ENCODE measurements at places on chromosomes 11 and 22.

DNA sequence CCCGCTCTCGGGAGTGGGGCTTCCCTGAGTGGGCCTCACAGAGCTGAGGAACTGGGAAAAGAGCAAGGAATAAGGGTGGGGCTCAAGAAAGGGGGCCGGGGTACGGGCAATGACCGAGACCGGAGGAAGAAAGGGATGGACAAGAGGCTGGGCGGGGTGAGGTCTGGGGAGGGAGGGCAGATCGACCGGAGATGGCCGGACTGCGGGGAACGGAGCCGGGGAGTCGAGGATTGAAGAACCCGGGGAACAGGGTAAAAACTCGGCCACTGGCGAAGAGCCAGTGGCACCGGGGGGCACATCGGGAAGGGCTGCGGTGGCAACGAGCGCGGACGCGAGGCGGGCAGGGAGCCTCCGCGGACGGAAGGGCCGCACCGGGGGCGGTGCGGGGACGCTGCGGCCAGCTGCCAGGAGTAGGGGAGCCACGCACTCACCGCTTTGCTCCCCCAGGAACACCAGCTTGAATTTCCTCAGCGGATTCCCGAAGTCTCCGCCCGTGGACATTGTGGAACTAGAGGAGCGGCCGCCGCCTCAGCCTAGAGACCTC is 667 bp downstream of the RAB6A start:
- peak; percentile 58 for DNase-seq

- DNase-seq, result no peak
Observed at GRCh38 chr11:57638811-57639320, 10.8 kb downstream of the YPEL4 start.

DNA sequence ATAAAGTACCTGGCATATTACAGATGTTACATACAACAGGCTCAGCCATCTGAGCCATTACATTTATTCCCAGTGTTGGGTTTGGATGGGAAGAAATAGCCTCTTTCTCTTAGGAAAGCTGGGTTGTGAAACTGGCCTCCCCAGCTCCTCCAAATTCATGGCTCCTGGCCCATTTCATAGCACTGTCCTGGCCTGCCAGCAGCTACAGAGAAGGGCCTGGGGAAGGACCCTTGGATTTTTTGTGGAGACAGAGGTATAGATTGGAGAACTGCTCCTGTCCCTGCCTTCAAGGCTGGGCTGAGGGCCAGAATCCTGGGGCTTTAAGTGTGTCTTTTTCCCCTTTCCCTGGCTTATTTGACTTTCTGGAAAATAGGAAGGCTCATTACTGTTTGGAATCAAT is 18.0 kb downstream of the PKNOX2 start:
- no peak for DNase-seq

GRCh38 chr11:20278727-20279126 is 84.8 kb upstream of the HTATIP2 start:
- DNase-seq, result no peak

GRCh38 chr22:24232124-24232523 is 12.8 kb downstream of the GGT5 start:
- DNase-seq, result no peak

- DNase-seq, result no peak
Observed at GRCh38 chr22:23132376-23133091, 9.3 kb downstream of the RSPH14 start.

DNA sequence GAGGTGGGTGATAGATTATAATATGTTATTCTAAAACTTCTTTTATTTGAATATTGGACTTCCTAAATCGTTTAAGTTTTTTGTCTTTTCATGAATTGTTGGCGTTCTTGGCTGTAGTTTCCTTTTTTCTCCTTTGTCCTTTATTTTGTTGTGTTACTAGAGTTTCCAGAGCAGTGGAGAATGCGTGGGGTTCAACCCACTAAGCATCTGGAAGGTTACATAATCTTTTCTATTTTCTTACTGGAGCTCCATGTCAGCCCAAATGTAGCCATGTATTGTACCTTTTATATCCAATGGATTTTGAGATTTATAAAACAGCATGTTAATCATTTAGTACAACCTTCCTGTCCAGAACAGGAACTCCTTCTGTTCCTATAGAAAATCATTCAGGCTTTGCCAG is 63.2 kb downstream of the PPP6R3 start:
- DNase-seq, result no peak

GRCh38 chr11:13303668-13304649 is 26.4 kb downstream of the BMAL1 start:
- DNase-seq, result no peak

- DNase-seq, result no peak
Observed at GRCh38 chr11:70112017-70112434, 33.9 kb downstream of the ANO1 start.

DNA sequence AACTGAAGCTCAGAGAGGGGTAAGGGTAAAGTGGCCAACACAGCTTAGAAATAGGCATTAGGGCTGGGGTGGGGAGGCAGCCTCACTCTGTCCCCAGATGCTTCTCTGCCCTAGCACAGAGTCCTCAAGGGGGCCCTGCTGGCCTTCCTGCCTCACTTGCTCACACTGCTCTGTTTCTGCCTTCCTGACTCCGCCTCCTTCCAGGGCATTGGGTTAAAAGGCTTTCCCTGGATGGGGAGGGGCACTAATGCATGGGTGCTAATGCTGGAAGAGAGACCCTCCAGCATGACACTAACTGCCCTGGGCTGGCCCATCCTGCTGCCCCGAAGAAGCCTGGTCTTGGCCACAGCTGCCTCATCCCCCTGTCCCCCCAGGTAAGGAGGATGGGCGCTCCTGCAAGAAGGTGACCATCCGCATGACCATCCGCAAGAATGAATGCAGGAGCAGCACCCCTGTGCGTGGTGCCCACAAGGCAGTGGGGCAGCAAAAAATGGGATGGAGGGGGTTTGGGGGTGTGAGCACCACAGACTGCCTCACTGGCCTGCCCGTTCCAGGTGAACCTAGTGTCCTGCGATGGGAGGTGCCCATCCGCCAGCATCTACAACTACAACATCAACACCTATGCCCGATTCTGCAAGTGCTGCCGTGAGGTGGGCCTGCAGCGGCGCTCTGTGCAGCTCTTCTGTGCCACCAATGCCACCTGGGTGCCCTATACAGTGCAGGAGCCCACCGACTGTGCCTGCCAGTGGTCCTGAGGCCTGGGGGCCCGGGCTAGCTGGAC is 74.0 kb upstream of the MYOD1 start:
- no peak for DNase-seq

GRCh38 chr11:9861860-9862725 is 198.2 kb downstream of the SWAP70 start:
- DNase-seq, result peak; percentile 57

Data from uterus (tissue), 4 donors.